ENCODE measurements at places on chromosomes 11 and 22. TPM values are rescaled to one million over a fixed set of nuclear protein-coding genes. Genes with fewer than 3 reads are reported as not detected.

Gene SLC22A25
- total RNA-seq = not detected

Gene CNGA4
- total RNA-seq = not detected

Gene POU2AF2
- total RNA-seq = not detected

Gene CLTCL1
- 3.1 TPM for total RNA-seq

Gene PHLDB1
- total RNA-seq = 14.0 TPM

Gene OR10V1
- total RNA-seq = not detected

Gene PKP3
- total RNA-seq = 0.11 TPM

Gene DGCR6
- total RNA-seq = 1.8 TPM

Gene TRIM49C
- not detected for total RNA-seq

All from dermis lymphatic vessel endothelial cell (primary cell).